Upper lobe of left lung (tissue), 6 donors: ENCODE measurements at places on chromosomes 5 and 9.

DNA sequence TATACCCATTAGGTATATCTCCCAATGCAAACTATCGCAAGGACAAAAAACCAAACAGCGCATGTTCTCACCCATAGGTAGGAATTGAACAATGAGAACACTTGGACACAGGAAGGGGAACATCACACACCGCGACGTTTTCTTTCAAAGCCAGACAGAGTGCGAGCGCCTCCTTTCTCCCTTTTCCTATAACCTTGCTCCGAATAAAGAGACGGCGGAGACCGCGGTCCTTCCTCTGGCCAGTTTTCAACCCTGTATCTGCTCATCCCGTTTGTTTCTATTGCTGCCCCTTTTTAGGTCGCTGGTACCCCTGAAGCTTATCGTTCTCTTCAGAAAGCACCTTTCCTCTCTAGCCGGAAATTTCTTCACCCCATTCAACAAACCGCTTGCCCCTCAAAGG lies 1.3 kb downstream of the LVRN start:
- no peaks in the 10 kb centered on the region for H3K27me3 ChIP-seq
- DNase-seq = no peak
- H3K4me1 ChIP-seq = peaks cover 19% of the 10 kb centered on the region
- no peaks in the 10 kb centered on the region for H3K36me3 ChIP-seq
- no peak overlapping the region for H3K4me3 ChIP-seq

- no peak overlapping the region for H3K27ac ChIP-seq
- no peak for DNase-seq
- H3K4me3 ChIP-seq = no peak overlapping the region
Measured at GRCh38 chr5:17005107-17005828, 69.2 kb upstream of the MYO10 start.

GRCh38 chr9:128304971-128305288 lies 17.3 kb downstream of the TRUB2 start:
- H3K27ac ChIP-seq = no peak overlapping the region
- peaks cover 20% of the 10 kb centered on the region for H3K36me3 ChIP-seq
- H3K27me3 ChIP-seq = no peaks in the 10 kb centered on the region
- H3K4me1 ChIP-seq = peaks cover 4% of the 10 kb centered on the region
- no peak for DNase-seq

GRCh38 chr5:115766608-115767007 lies 49.9 kb downstream of the CDO1 start:
- H3K4me1 ChIP-seq = no peaks in the 10 kb centered on the region
- no peak overlapping the region for H3K27ac ChIP-seq
- no peak for DNase-seq
- H3K27me3 ChIP-seq = no peaks in the 10 kb centered on the region
- H3K4me3 ChIP-seq = no peak overlapping the region

GRCh38 chr5:74586856-74587255 lies 53.7 kb downstream of the ENC1 start:
- no peak overlapping the region for H3K27ac ChIP-seq
- H3K4me3 ChIP-seq = no peak overlapping the region
- H3K4me1 ChIP-seq = peaks cover 6% of the 10 kb centered on the region
- H3K27me3 ChIP-seq = no peaks in the 10 kb centered on the region
- H3K36me3 ChIP-seq = no peaks in the 10 kb centered on the region
- DNase-seq = no peak

GRCh38 chr5:107253246-107253645 lies 417.5 kb downstream of the EFNA5 start:
- H3K4me1 ChIP-seq = peaks cover 2% of the 10 kb centered on the region
- no peaks in the 10 kb centered on the region for H3K36me3 ChIP-seq
- H3K27me3 ChIP-seq = no peaks in the 10 kb centered on the region
- DNase-seq = no peak

DNA sequence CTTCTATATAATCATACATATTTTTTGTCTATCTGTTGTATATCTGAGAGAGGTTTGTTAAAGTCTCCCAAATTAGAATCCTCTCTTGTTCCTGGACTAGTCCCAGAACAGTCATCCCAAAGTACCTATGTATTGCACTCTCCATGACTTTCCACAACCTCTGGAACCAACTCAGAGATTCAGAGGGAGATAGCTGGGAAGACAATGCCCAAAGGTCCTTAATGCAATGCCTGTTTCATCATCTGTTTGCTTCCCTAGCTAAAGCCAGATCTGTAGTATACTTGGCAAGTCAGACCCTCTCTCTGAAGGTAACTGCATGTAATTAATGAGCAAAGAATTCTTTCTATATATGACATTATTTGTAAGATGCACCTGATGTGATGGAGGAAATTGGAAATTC lies 89.4 kb downstream of the ZNF474 start:
- H3K36me3 ChIP-seq = no peaks in the 10 kb centered on the region
- no peak overlapping the region for H3K27ac ChIP-seq
- no peaks in the 10 kb centered on the region for H3K4me1 ChIP-seq
- DNase-seq = no peak
- no peak overlapping the region for H3K4me3 ChIP-seq
